ENCODE measurements at places on chromosomes 2 and 18.

DNA sequence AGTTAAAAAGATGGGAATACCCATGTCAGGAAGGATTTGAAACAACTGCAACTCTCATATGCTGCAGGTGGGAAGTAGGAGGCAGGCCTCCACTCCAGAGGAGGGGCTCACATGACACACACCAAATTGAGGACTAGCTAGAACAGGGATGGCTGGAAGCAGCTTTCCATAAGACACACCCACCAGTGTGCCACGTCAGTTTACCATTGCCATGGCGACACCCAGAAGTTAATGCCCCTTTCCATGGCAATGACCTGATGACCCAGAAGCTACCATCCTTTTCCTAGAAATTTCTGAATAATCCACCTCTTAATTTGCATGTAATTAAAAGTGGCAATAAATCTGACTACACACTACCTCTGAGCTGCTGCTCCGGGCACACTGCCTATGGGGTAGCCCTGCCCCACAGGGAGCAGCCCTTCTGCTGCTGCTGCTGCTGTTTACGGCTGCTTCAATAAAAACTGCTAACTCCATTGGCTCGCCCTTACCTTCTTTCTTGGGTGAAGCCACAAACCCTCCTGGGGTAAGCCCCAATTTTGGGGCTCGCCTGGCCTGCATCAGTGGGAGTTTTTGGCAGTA, 89.4 kb downstream of the RRM2 start:
- DNase-seq, result no peak

DNA sequence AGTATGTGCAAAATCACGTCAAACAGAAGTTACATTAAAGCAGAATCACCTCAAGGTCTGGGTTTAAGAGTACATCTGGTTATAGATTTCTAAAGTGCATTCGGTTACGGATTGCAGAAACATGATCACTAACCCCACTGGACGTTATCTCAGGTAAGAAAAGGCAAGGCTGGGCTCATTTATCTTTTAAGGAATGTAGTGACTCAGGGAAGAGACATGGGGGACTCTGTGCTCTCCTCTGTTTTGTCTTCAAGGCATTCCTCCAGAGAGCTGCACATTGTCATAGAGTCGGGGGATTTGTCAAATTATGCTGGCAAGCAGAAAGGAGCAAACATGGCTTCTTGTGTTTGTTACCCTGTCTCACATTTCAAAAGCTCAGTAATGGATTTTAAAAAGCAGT, 14.3 kb downstream of the WDSUB1 start:
- no peak for DNase-seq

- DNase-seq, result no peak
Observed at GRCh38 chr18:23725827-23726661, 36.8 kb downstream of the LAMA3 start.

DNA sequence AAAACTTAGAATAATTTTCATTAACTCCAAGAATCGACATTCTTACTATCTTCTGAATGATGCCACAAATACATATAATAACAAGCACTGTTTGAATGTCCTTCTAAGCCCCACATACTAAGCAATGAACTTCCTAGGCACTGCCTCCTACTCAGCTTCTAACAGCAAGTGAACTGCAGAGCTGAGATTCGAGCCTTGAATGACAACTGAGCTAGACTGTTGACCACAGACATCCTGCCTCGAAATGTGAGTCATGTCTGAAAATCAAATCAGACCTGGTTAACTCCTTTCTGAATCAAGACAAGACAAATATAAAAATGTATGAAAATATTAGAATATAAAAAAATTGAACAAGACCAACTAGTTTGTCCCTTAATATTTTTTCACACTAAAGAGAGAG, 108.1 kb downstream of the MYT1L start:
- DNase-seq, result no peak

GRCh38 chr2:217953011-217953481, 49.7 kb downstream of the TNS1 start:
- DNase-seq, result no peak

DNA sequence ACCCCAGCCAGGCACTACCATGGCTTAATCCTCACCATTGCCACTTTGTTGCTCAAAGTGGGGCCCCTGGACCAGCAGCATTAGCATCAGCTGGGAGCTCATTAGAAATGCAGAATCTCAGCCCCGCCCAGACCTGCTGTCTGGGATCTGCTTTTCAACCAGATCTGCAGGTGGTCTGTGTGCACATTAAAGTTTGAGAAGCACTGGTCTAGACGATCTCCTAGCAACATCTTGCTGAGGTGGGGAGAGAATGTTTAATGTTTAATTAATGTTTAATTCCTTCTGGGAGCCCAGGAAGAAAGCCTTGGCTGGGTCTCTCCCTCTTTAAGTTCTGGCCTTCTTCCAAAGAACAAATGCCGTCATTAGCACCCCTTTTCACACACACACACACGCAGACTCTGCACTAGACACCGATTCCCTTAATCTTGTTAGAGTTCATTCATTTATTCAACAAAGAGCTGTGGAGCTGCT, 53.7 kb downstream of the EDAR start:
- no peak for DNase-seq

- no peak for DNase-seq
Observed at GRCh38 chr2:33275689-33276444, 200.6 kb upstream of the RASGRP3 start.
